Effector memory CD8-positive, alpha-beta T cell (primary cell): ENCODE measurements at places on chromosomes 5 and 9.

DNA sequence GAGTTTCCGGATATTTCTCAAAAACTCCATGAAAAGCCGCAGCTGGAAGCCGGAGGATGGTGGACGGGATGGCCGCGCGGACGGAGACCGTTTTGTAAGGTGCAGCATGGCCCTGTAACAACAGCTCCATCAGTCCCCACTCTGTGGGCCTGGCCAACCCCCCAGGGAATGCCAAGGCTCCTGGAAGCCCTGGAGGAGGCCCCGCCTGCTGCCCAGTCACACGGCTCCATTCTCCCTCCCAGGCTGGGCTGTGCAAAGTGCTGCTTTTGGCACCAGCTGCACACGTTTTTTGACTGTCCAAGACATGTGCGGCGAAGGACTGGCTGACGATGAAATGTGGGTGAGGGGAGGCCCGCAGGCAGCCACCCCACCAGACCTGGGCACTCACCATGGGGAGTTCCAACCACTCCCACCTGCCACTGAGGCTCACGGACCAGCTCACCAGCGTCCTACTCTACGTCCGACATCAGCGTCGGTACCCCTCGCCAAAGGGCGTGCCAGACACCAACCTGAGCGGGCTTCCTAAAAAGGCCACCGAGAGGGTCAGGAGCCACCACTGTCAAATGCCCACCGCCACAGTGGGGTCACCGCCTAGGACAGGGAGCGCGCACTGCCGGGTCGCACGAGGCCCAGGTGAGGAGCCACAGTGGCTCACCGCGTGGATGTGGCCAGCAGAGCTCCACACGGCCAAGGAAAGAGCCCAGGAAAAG is 27.3 kb downstream of the PNPLA7 start:
- no peak for DNase-seq

GRCh38 chr5:38543886-38544285 is 12.6 kb downstream of the LIFR start:
- DNase-seq = no peak

DNA sequence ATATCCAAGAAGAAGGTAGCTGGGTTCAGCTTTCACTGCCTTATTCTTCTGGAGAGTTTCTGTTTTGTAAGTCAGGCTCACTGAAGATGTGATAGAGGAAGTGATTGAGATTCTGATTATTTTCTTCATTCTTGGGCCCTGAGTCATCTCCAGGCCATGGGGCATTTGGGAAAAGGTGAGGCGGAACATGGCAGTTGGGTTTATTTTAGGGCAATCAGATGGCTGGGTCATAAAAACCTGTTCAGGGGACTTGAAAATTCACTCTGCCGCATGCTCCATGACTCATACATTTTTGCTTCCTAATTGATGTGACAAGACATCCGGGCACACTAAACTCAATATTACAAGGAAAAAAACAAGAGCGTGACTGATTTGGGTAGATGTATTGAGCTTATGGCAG is 265.7 kb upstream of the KLF4 start:
- DNase-seq = no peak

DNA sequence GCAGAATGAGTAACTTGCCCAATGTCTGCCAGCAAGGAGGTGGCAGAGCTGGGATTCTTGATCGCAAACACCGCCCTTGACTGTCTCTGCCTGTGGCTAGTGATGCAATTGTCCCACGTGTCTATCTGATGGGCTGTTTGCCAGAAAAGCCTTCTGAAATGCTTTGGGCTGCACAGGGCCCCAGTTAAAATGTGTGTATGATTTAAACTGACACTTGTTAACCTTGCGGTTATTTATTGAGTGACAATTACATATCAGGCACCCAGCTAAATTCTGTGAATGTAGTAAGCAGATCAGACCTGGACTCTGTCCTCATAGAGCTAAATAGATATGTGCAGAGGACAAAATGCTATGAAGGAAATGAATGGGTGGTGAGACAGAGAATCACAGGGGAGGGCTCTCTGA is 11.6 kb upstream of the IL12B start:
- peak; percentile 77 for DNase-seq

- DNase-seq = no peak
Measured at GRCh38 chr5:82359272-82359671, 81.1 kb upstream of the RPS23 start.

DNA sequence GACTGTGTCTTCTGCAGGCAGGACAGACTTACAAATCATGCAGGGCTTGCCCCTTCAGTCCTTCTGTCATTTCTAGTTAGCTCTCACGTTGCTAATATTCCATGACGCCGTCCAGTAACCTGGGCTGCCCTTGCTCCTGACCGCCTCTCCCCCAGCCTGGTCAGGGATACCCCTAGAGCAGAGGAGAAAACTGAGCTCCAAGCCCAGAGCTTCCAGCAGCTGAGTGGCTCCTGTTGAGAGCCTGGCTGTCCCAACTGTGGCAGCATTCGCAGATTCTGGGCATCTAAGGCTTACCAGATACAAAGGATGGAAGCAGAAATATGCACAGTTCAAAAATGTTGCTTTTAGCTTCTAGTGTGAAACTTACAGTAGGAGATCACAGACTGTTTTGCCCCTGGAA is 185.2 kb downstream of the CD180 start:
- DNase-seq = no peak

DNA sequence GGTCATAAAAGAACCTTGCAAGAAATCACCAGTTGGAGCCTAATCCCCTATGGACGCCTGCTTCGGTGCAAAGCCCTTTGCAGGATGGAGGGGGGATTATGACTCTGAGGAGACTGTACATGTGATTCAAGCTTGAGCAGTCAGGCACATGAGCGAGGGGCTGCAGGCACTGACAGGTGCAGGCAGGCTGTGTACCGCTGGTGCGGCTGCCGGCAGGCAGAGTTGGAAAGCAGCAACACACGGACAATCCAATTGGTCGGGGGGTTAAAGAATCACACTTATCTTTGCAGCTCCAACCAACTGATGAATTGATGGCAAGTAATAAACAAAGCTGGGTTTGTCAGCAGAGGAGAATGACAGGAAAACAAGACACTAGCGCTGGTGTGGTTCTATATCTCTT is 5.7 kb downstream of the WHRN start:
- DNase-seq = no peak
